ENCODE measurements at places on chromosomes 4 and X.

DNA sequence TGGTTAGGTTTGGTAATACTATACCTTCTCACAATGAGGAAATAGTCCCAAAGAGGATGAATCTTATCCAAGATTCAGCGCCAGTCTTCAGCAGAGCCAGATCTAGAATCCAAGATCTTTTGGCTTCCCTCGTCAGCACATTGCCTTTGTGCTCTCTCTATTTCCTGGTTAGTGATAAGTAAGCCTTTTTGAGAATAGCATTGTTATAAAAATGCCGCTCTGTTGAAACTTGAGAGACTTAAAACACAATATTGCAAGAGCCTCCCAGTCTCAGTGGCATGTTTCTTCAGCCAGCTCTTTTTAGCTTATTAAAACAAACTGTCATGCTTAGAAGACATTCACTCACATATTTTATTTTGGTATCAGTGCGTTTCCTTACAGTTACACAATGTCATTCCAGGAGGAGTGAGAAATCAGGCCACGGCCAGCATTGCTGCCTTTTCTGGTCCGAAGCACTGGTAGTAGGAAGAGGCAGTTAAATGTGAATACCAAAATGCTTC, 141.4 kb downstream of the KLHL8 start:
- no peak for DNase-seq

DNA sequence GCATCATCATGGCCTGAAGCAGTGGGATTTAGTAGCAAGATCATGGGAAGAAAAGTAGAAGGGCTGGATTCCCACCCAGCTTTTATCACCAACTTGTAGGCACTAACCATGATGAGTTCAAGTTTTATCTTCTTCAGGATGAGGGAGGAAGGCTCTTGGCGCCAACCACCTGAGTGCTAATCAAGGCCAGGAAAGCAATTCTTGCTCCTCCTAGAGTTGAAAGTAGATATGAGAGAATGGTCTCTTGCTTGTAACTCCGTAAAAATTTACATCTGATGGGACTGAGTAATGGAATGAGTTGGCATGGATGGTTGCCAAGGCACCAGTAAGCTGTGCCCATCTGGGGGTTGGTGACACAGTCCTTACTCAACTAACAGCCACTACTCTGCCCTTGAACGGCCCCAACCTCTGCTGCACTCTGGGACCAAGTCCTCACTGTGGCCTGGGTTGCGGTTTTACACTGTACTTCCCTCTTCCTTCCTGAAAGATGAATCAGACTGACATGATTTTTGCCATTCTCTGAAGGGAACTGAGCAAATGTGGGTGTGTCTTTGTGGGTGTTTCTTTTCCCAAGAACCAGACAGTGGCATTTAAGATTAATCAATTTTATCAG, 39.4 kb upstream of the NDP start:
- no peak for DNase-seq

DNA sequence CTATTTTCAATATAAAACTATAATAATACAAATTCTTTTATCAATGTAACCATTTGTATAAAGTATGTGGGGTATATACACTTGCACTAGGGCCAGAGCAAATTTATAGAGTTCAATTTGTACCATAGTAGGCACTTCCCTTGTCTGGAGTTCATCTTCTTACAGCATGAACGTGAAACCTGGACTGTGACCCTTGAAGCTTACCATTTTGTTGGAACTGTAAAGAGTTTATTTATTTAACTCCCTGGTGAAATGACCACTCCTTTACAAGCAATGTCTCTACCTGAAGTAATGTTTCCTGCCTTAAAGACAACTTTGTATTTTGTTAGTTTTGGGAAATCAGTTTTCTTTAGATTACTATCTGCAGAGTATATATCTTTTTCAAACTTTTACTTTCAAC, 188.2 kb downstream of the ARAP2 start:
- DNase-seq: no peak

DNA sequence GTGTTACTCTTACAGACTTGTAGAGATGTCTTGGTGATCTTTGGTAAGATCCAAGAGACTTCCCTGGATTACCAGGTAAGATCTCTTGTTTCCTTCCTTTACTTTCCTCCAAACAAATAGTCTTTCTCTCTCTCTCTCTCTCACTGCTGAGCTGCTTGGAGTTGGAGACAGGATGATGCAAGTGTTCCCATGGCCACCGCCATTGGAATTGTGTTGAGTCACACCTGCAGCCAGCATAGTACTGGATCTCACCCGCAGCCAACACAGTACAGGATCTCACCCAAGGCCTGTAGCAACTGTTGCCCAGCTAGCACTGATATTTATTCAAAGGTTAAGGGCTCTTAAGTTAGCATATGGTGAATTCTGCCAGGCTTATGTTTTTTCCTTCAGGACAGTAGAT, 1080.9 kb downstream of the FAT4 start:
- no peak for DNase-seq

GRCh38 chr4:112284662-112285411, 867 bp downstream of the TIFA start:
- no peak for DNase-seq

DNA sequence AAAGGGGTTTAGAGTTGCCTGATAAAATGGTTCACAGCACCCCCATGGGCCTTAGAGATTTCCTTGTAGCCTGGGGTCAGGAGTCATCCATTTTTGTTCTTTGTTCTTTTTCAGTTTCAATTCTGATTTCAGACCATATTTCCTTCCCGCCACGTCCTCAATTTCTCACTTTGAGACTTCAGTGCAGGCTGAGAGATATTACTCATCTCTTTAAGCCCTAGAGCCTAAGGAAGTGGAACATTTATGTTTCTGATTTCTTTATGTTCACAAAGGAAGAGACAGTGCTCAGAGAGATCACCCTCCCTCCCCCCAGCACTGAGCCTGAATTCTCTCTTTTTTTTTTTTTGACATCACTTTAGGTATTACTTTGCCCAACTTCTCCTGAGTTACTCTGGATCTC, 56.3 kb downstream of the MSN start:
- DNase-seq: no peak

GRCh38 chr4:170400361-170400760, 310.6 kb upstream of the AADAT start:
- no peak for DNase-seq

- no peak for DNase-seq
Measured at GRCh38 chr4:128155231-128155855, 94.2 kb downstream of the LARP1B start.

DNA sequence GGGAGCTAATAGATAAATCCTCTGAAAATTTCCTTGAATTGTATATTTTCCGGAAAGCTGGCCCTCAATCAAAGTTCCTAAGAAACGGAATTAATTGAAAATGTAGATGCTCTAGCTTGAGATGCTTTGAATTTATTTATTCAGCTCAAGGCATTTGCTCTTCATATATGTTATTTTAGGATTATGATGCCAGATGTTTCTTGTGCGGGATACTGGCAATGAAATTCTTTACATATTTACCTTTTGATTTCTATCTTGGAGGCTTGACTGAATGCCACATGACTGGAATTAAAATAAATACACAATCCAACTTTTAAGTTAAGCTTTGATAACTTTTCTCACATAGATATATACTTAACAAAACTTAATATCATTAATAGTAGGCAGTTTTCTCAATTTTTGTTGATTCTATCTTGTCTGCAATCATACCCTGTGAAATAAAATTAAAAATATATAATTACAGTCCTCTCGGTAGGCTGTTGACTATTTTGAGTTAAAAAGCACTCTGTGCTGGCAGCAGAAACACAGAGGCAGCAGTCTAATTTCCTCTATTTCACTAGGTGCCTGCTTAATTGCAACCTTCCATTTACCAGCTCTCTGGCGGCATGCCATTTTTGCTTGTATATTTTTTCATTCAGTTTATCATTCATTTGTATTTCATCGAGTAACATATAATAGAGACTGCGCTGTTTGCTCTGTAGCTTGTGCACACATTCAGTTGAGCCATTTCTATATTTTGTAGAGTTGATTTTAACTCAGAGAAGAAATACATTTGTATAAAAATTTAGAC, 991.5 kb downstream of the ADGRL3 start:
- DNase-seq: no peak

DNA sequence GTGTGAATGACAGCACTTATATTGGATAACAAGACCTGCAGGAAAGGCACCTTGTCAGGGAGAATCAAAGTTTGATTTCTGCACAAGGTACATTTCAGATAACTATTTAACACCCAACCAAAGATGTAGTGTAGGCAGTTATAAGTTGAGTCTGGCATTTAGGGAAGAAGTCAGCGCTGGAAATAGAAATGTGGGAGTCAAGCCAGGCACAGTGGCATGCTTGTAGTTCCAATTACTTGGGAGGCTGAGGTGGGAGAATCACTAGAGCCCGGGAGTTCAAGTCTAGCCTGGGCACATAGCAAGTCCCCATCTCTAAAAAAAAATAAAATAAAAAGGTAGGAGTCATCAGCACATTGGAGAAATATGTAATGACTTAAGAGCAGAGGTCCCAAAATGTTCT, 295.1 kb downstream of the ZNF674 start:
- no peak for DNase-seq

GRCh38 chr4:39526765-39527295, 409 bp downstream of the UGDH start:
- no peak for DNase-seq

DNA sequence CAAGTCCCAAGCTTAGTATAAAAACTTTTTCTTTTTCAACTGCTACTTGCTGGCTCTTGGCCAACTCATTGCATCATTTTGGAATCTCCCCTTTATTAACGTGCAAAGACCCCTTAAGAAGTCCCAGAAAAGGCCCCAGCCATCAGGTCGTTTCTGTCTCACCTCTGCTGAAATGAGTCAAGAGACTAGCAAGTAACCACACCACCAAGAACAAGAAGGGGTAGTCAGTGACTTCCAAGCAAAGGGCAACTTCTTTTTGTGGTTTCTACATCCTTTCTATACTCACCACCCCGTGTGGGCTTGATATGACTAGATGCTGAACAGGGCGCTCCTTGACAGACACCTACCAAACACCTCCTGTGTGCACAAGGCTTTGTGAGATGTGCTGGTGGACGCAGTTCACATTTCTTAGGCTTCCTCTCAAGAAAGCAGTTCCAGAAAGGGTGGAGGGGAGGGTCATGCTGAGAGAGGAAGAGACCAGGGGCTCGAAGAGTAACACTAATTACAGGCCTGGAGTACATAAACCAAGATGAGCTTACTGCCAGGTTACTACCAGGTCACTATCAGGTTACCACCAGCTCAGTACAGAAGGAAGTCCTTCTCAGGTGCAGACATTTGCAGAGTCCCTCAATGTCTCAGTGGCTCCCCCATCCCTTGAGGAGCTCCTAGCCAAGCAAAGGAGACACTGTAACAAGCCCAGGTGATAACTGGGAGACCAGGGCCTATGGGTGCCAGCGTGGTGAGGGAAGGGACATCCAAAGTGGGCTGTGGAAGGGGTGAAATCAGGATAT, 19.3 kb downstream of the JAKMIP1 start:
- DNase-seq: no peak

DNA sequence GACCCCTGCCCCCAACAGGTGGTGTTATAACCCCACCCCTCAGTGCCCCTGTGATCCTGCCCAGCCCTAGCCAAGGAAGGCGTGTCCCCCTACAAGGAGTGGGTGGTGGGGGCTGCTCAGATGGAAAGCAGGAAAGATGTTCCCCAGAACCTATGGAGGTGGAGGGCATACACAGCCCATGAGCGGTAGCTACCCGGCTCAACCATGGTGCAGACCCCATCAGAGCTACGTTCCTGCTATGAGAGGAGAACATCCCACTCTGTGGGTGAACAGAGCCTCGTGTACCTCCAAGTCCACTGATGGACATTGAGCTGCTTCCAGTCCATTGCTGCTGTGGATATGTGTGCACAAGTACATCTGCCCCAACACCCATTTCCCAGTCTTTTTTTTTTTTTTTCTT, 71.1 kb downstream of the SHOX start:
- DNase-seq: no peak

- DNase-seq: no peak
Measured at GRCh38 chr4:96698831-96699230, 858.9 kb downstream of the PDHA2 start.

- DNase-seq: no peak
Measured at GRCh38 chrX:39322496-39322895, 521.2 kb downstream of the MID1IP1 start.

GRCh38 chr4:129239088-129239487, 143.1 kb downstream of the C4orf33 start:
- DNase-seq: no peak

- DNase-seq: no peak
Measured at GRCh38 chrX:19576742-19577141, 61.4 kb upstream of the MAP3K15 start.

- no peak for DNase-seq
Measured at GRCh38 chrX:97498093-97498492, 614.4 kb downstream of the RPA4 start.

DNA sequence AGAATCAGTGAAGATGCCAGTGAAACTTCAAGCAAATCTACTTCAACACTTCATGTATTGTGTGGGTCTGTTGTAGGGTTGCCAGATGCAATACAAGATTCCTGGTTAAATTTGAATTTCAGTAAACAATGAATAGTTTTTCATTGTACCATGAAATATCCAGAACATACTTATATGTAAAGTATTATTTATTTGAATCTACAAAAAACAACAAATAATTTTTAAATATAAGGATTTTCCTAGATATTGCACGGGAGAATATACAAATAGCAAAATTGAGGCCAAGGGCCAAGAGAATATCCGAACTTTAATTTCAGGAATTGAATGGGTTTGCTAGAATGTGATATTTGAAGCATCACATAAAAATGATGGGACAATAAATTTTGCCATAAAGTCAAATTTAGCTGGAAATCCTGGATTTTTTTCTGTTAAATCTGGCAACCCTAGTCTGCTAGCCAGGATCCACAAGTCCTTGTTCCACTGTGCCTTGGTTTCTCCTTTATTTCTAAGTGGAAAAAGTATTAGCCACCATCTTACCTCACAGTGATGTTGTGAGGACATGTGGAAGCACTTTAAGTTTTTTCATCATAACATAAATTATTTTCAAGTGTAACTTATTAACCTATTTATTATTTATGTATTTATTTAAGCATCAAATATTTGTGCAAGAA, 2.3 kb downstream of the CXCL8 start:
- DNase-seq: no peak

- DNase-seq: no peak
Measured at GRCh38 chrX:22396408-22396807, 123.7 kb downstream of the CBLL2 start.

- DNase-seq: no peak
Measured at GRCh38 chr4:25351777-25352416, 25.2 kb upstream of the ANAPC4 start.

GRCh38 chr4:119281393-119281792, 40.5 kb downstream of the FABP2 start:
- DNase-seq: no peak

DNA sequence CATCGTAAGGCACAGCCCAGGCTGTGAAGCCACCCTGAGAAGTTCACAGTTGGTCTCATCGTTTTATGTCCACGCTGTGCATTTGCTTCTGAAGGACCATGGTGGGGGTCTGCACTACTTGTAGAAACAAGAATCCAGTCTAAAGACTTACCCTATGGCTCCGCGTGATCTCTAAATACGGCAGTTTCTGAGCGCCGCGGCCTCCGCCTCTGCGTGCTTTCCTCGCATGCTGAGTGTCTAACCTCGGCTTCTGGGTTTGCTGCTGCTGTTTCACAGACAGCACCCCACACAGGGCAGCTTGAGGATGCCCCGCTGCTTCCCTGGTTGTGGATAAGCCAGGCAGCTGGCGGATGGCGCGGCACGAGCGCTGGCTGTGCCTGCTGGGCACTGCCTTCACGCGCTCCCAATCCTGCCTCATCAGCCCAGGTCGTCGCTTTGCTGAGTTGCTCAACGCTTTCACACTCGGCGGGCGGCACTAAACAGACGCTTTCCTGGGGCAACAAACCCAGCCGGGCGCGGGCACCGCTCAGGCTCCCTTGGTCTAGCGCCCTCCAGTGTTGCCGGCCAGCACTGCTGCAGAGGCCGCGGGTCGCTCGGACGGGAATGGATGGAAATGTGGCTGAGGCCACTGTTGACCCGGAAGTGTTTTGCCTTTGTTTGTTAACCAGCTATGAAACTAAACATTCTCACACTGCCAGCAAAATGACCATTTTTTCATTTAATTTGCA, 39.2 kb downstream of the FGFRL1 start:
- no peak for DNase-seq

All from posterior cingulate gyrus (tissue), 11 donors.